ENCODE measurements at places on chromosomes 6 and 20. TPM values are rescaled to one million over a fixed set of nuclear protein-coding genes. Genes with fewer than 3 reads are reported as not detected.

NPBWR2 gene
- total RNA-seq = not detected

ERVFRD-1 gene
- 0.16 TPM for total RNA-seq

TSPO2 gene
- total RNA-seq = not detected

TJAP1 gene
- total RNA-seq = 6.8 TPM

Data from bladder microvascular endothelial cell (primary cell).